ENCODE measurements at places on chromosomes 1 and 21. TPM values are rescaled to one million over a fixed set of nuclear protein-coding genes. Genes with fewer than 3 reads are reported as not detected.

- DNase-seq: peak; percentile 3
These were observed 170.8 kb downstream of the NFIA start for GRCh38 chr1:61253059-61253735.

Gene HP1BP3
- 283 TPM for total RNA-seq

DNA sequence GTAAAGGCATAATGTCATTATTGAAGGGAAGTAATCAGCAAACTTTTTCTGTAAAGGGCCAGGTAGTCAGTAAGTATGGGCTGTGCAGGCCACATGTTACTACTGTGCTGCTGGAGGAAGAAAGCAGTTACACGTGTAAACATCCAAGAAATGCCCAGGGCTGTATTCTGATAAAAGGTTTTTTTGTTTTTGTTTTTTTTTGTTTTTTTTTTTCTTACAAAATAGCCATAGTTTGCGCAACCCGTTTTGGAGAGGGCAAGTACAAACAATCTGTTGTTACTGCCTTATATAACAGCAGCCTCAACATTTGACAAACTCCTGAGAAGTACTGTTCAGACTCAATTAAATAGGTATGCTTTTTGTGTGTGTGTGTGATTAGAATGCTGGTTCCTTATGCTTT is 26.7 kb upstream of the MTMR11 start:
- DNase-seq: no peak

Gene PRDM16
- not detected for total RNA-seq

DNA sequence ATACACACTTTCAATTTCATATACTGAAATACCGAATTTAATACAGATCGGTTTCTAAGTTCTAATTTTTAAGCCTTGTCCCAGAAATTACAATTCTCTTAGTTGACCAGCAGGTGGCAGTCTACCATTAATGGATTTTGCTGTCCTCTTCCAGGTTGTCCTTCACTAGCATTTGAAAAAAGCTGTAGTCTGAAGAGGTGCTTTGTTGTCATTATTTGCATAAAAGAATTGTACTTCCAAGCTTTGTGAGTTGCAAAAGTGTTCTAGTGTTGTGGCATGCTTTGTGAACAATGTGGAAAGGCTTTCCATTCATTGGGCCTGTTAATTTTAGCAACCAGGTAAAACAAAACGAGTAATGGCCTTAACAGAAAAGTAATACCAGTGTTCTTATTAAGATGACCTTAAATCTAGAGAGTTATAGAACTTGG is 193.6 kb downstream of the RPS6KC1 start:
- DNase-seq: peak; percentile 38

DNA sequence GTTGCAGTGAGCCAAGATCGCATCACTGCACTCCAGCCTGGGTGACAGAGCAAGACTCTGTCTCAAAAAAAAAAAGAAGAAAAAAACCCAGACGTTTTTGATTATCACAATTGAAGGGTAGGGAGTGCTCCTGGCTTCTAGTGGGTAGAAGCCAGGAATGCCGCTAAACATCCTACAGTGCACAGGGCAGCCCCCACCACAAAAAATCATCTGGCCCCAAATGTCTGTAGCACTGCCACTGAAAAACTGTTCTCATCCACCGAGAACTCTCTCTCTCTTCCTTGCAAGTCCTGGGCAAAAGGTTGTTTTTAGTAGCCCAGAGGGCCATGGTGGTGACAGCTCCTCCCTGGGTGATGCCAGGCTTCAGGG is 35.6 kb upstream of the GPR157 start:
- peak; percentile 40 for DNase-seq

Gene COA6
- 59.0 TPM for total RNA-seq

Measured in RPMI7951 (cell line).